NCI-H748 treated with DMSO at 0.1 percent for 48 hours (cell line): ENCODE measurements at places on chromosomes 3 and 15.

GRCh38 chr3:50444782-50445181 is 58.7 kb downstream of the CACNA2D2 start:
- DNase-seq = no peak

- no peak for DNase-seq
Observed at GRCh38 chr3:32384938-32385337, 6.7 kb upstream of the CMTM7 start.

DNA sequence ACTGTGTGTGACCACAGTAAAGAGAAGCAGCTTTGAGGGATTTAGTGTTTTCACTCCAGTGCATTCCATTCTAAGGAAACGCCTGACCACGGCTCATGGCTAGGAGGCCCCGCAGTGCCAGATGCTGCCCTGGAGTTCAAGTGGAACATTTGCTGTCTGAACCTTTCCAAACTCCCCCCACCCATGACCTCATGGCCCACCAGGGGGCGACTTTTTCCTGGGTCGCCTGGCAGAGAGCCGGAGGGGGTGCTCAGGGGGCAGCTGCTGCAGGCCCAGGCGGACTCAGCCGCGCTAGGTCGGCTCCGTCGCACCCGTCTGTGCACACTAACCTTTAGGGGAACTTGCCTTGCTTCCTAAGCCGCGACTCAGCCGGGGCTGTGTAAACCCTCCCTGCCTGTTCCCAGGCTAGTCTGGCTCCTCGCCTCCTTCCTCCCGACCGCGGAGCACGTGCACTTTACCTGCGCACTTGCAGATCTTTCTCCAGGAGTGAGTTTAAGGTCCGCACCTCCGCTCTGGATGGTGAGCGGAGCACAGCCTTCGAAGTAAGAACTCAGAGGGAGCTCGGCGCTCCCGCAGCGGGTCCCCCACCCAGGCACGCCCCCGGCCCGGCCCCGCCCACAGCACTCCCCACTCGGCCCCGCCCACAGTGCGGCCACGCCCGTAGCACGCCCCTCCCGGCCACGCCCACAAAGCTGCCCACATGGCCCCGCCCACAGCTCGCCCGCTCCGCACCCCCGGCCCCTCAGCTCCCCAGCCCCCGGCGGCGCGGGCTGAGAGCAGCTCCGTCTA is at the start of gene OCA2:
TSS of gene OCA2 (minus strand) at position 550 of the 789 bp plus-strand sequence. CDS start 17,441 bp downstream, outside the sequence.
- DNase-seq = peak; percentile 33

- no peak for DNase-seq
Observed at GRCh38 chr3:132220986-132221385, 96.2 kb upstream of the ACP3 start.

DNA sequence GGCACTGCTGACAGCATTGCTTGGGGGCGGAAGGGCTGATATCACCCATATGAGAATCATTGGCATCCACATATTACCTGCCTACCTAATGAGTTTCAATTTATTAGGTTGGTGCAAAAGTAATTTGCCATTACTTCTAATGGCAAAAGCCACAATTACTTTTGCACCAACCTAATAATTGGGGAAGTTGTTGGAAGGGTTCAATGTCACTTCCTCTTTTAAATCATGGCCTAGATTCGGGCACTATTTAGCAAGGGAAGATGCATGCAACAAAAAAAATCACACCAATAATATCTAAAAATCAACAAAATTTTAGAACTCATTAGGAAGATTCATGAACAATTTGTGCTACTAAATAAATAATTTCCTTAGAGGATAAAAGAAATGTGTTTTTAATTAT is 56.0 kb upstream of the AGTR1 start:
- no peak for DNase-seq

DNA sequence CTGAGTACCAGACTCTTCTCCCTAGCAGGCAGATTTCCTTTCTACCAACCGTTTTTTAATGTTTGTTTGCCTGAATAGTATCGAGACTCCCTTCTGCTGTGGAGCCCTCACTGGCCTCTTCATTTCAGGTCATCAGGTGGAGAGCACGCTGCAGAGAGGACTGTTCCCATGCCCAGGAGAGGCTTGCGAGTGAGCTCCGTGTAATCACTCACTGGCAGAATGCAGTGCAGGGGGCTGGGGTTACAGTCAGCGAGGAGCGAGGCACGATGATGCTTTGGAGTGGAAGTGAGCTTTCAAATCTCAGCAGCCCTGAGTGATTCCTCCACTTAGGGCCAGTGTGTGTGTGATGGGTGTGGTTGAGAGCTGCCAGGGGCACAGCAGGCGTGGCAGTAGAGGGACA is 385.2 kb downstream of the SHQ1 start:
- DNase-seq = no peak

GRCh38 chr3:16402451-16402850 is 111.0 kb downstream of the RFTN1 start:
- DNase-seq = no peak

DNA sequence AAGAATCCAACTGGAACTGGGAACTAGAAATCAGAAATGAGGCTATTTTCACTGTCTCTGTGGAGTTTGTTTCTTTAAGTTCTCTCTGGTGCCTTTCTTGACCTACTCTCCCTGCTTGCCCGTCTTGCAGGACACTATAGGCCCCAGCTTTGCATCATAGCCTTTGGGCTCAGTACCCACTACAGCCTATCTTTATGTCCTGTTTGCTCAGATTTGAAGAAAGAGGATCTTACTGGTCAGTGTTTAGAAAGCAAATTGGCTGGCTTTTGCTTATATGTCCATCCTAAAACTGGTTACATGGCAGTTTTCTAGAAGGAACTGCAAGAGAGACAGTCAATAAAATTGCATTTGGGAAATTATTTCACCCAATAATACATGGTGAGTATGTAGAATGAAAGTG is 231.8 kb upstream of the TBL1XR1 start:
- DNase-seq = no peak

- no peak for DNase-seq
Observed at GRCh38 chr3:195139876-195140240, 131.1 kb downstream of the XXYLT1 start.

- no peak for DNase-seq
Observed at GRCh38 chr3:178117641-178118040, 418.6 kb upstream of the KCNMB2 start.

DNA sequence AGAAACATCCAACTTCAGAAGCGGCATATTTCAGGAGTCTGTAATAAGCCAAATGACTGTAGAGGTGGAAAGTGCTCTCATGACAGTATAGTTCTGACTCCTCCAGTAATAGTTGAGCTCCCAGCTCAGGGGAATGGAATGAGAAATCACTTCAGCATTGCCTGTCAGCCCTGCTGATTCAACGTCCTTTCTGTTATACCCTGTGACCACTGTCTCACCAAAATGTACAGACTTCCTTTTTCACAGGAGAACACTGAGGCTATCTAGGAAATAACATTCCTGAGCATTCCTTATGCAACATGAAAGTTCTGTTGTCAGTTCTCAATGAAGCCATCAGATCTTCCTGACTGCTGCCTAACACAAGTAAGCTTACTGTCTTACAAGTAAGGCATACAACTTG is 284.5 kb upstream of the MME start:
- no peak for DNase-seq

GRCh38 chr15:22888120-22888859 is 49.8 kb downstream of the NIPA2 start:
- DNase-seq = no peak

- no peak for DNase-seq
Observed at GRCh38 chr3:15510493-15510892, 11.0 kb downstream of the COLQ start.

- DNase-seq = no peak
Observed at GRCh38 chr3:72440491-72440890, 407.8 kb downstream of the SHQ1 start.

GRCh38 chr15:23912191-23912590 is 225.1 kb upstream of the NDN start:
- DNase-seq = no peak

- DNase-seq = no peak
Observed at GRCh38 chr3:84136425-84136824, 822.4 kb upstream of the CADM2 start.

GRCh38 chr15:39400821-39401550 is 179.9 kb upstream of the THBS1 start:
- no peak for DNase-seq

DNA sequence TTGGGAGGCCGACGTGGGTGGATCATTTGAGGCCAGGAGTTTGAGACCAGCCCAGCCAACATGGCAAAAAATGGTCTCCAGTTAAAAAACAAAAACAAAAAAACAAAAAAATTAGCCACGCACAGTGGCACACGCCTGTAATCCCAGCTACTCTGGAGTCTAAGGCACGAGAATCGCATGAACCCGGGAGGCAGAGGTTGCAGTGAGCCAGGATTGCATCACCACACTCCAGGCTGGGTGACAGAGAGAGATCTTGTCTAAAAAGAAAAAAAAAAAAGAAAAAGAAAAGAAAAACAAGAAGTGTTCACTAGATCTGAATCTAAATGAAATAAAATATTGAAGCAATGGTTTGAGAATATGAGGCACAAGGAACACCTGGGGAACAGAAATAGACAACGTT is 36.7 kb downstream of the SLC9A9 start:
- DNase-seq = no peak
